Activated CD4-positive, alpha-beta T cell treated with anti-CD3 and anti-CD28 coated beads, Interleukin-2, amount 50 U/mL, for 1 hour (primary cell): ENCODE measurements at places on chromosomes 12 and 14.

DNA sequence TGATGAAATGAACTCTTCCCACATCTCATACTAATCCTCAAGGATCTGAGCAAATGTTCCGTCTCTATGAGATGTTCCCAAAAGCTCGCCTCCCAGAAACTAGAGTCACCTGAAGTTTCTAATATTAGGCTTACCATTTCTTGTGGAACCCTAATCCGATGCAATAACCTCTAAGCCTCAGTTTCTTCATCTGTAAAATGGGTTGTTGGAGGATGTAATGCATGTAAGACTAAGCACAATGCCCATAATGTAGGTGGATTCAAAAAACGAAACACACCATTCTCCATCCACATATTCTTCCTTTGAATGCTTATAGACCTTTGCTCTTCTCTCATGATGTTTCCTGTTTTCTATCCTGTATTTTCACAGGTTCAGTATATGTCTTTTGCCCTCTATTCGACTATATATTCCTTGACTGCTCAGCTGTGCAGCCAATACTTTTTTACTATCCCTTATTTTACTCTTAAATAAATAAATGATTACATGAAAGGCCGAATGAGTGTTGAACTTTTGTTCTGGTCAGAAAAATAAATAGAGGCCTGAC, 307.3 kb upstream of the G2E3 start:
- DNase-seq: no peak

DNA sequence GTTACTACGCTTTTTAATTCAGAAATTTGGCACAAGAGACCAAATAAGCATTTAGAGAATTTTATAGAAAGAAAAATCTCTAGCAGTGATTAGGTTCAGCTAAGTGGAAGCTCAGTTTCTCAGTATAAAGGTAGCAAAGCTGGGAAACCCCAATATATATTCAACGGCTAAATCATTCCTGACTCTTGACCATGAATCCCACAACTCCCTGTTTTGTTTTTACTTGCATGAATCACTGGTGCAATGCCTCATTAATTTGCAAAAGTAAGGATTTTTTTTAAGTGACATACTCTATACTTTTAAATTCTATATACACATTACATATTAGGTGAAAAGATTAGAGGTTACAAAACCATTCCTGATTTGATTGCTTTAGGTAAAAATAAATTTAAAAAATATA, 74.3 kb upstream of the PLEKHG7 start:
- DNase-seq: no peak

DNA sequence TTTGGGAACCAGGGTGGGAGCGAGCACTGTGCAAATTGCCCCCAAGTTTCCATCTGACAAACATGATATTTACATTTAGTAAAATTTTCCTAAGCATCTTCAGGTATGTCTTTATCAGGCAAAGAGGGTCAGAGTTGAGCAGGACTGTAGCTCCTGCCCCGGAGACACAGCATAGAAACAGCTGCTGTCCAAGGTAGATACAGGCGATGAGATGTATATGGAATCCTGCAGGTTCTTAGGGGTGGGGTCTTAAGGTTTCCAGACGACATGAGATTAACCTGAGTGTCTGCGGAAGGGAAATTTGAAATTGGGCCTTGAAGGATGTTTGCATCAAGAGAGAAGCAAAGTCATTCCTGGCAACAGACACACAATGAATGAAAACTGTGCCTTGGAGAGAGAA, 998.8 kb downstream of the AACS start:
- no peak for DNase-seq

- DNase-seq: no peak
Observed at GRCh38 chr14:104517426-104517825, 62.1 kb upstream of the C14orf180 start.

GRCh38 chr12:4194668-4195067, 78.9 kb upstream of the CCND2 start:
- no peak for DNase-seq
